Coronary artery (tissue), 2 donors: ENCODE measurements at places on chromosomes 2 and 18.

DNA sequence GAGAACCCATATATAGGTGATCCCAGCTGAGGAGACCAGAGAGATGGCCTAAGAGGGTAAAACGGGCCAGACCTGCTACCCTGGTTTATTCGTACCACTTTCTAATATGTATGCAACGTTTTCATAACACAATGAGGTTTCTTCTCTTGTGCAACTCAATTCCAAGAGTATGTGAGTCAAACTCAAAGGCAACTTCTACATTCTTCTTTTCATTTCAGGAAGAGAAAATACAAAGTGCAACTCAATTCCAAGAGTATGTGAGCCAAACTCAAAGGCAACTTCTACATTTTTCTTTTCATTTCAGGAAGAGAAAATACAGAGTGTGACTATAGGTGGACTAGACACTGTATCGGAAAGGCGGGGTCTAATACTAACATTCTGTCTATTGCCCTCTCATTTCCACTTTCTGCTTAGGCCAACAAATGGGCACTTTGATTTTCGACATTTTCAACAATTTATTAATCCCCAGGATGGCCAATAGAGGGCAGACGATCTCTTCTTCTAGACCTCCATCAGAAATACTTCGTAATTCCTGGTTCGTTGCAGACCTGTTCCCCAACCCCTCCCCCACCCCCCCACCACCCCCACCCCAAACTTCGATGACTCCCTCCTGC, 3.7 kb upstream of the CRIM1 start:
- DNase-seq = no peak

DNA sequence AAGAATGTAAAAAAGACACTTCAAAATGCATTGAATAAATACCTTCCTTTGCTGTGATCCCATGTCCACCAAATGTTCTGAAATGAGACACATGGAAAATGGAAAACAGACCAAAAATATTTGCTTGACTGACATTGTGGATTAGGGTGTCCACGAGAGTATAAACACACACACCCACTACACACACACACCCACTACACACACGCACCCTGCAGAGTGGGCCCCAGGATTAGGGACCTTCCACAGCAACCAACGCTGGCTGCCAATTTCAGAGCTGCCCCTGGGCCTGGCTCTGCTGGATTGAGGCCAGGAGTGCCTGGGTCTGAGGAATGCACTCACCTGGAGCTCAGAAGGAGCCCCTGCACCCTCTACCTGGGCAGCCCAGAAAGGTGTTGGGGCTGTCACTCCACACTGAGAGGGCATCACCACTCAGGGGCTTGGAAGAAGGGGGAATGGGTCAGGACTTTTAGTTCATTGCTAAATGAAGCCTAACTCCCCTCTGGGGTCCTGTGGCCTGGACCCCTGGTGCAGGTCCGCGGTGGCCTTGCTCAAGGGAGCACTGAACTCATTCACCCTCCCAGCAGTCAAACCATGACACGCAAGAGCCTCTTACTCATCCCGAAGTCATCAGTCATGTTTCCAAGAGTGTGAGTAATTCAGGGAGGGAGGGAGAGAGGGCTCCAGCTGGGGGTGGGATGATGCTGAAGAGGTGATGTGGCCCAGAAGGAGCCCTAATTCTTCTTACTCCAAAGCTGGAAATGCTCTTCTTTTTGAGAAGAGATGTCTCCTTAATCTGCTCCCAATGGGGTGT, 50.2 kb upstream of the PLB1 start:
- no peak for DNase-seq

DNA sequence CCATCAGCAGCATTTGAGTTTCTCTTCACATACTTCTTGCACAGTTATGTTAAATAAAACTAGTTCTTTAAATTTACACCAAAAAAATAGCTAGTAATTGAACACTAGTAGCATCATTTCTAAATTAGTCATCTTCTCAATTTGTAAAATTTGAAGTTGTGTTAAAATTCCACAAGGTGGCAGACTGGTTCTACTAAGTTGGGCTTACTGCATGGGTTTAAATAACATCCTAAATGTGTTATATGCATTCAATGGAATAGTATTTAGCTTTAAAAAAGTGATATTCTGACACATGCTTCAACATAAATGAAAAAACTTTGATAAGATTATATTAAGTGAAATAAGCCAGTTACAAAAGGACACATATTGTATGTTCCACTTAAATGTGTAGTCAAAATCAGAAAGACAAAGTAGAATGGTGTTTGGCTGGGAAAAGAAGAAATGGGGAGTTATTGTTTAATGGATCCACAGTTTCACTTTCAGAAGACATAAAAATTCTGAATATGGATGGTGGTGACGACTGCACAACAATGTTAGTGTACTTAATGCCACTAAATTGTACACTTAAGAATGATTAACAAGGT, 28.7 kb upstream of the RPRD1A start:
- no peak for DNase-seq

DNA sequence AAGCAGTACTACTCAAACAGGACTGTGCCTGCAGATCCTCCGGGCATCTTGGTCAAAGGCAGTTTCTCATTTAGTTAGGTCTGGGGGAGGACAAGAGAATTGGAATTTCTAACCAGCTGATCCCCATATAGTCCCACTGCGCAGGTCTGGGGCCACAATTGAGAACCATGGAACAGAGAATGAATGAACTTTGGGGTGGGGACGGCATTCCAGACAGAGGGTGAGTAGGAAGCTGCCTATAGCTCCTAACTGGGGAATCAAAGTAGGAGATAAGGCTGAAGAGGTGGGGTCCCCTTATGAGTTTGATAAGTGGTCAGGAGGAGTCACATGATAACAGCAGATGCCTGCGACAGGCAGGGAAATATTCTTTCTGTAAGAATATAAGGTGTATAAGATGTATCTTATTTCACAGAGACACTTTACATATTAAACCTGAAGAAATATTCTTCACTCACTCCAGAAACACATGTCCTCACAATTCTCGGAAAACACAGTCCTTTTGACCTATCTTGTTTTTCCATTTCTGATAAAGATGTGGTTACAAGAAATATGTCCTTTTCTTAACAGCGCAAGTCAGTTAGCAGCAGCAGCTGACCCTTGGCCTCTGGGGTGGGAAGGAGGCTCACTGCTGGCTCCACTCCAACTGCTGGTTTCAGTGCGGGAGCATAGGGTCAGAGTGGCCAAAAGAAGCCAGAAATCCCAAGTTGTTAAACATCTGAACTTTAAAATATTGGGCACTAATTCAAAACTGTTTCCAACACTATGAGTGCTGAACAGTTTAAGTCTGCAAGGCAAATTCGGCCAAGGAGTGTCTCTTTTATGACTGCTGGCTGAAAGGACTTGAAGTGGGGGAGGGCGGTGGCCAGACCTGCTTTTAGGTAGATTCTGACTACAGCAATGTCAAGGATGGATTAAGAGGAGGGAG, 12.6 kb upstream of the TMEM214 start:
- DNase-seq = no peak

- no peak for DNase-seq
These were observed at the start of gene CDH7 for GRCh38 chr18:65750389-65751154. TSS of gene CDH7 (plus strand) at chr18:65751012. CDS start at chr18:65762843, 11,831 bp downstream.

- DNase-seq = no peak
These were observed 118.2 kb upstream of the RND3 start for GRCh38 chr2:150605664-150606063.

DNA sequence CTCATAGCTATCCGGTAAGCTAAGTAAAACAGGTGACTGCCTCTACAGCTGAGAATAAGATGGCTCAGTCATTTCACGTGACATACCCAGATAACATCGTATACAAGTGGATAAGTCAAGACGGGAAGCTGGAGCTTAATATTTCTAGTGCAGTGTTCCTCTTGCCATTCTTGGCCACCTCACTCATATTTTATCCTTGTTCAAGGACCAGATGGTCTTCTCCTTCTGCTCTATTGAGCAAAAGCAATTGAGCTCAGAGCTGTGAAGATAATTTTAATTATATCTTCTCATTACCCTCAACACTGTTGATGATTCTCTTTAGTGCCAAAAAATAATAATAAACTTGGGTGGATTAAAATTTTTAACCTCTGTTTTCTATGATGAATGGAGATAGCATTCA, 201.1 kb downstream of the DCC start:
- no peak for DNase-seq

DNA sequence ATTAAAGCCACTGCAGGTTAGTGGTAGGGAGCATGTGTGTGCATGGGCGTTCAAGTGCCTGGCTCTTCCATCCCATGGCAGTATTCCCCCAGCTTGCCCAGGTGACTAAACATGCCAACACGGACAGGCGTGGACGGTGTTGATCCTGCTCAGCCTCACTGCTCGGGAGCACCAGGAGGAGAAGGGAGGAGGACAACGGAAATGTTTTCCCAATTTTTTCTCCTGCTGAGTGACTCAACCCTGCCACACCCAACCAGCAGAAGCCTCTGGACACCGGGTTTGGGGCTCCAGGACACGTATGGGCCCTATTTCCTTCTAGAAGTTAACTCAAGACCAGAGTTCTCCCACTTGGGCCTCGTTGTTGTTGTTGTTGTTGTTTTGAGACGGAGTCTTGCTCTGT, 139.1 kb downstream of the CYP26B1 start:
- DNase-seq = peak; percentile 31

DNA sequence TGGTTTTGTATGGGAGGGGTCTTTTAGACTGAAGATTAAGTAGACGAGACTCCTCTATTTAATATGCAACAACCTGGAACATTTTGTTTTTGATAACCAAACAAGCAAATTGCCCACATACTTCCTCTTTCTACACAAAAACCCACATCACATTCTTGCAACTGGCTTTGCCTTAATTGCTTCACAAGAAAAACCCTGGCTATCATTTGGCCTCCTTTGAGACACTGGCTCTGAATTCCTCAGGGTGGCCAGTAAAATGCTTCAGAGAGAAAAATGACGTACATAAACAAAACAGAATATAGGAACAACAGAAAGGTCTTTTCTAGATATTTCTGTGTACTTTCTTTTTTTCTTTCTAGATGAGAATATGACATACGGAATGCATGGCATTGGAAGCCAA, 103.0 kb downstream of the TRIB2 start:
- DNase-seq = no peak

- DNase-seq = no peak
These were observed 66.4 kb upstream of the SESTD1 start for GRCh38 chr2:179331061-179331460.

GRCh38 chr2:158702740-158703139, 92.4 kb upstream of the DAPL1 start:
- DNase-seq = no peak

DNA sequence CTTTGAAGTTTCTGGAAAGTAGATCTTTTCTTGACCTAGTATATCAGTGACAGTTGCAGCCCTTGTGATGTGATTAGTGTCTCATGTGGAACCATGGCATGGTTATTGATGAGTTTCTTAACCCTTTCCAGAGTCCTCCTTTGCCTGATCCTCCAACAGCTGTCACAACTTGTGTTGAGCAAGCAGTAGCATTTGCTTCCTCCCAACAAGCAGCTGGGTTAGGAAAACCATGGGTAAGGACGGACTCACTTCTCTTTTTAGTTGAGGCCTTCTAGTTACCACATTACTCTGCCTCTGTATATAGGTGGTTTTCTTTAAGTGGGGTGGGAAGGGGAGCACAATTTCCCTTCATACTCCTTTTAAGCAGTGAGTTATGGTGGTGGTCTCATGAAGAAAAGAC, 96.3 kb downstream of the XRCC5 start:
- no peak for DNase-seq

- no peak for DNase-seq
These were observed 79.8 kb downstream of the VSNL1 start for GRCh38 chr2:17620280-17620679.

DNA sequence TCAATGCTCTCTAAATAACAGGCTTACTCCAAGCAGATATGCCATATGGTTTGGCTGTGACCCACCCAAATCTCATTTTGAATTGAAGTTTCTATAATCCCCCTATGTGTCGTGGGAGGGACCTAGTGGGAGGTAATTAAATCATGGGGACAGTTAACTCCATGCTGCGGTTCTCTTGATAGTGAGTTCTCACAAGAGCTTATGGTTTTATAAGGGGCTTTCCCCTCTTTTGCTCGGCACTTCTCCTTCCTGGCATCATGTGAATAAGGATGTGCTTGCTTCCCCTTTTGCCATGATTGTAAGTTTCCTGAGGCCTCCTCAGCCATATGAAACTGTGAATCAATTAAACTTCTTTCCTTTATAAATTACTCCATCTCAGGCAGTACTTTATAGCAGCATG, 302.7 kb upstream of the ZC3H15 start:
- no peak for DNase-seq

- DNase-seq = no peak
These were observed 50.4 kb downstream of the CCDC102B start for GRCh38 chr18:68848242-68848641.

DNA sequence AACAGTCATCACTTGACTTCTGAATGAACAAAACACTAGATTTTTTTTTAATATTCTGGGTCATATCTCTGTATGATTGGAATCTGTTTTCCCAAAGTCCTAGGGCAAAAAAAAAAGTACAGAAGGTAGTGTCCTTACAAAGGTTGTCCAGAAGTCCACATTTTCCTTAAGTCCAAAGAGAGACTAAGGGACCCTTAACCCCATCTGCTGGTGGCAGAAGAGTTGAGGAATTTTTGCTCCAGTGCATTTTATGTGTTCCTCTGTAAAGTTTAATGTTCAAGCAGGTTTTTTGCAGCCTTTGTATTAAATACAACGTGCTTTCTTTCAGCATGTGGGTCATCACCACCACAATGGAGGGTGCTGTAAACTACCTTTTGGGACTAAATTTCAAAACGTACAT, 215.9 kb downstream of the SP3 start:
- no peak for DNase-seq

- DNase-seq = no peak
These were observed 39.1 kb downstream of the OSBPL6 start for GRCh38 chr2:178233428-178233827.
